SK-N-MC (cell line): ENCODE measurements at places on chromosomes 4 and X.
A peak's percentile ranks its signal among the peaks of the same experiment; 100 is the strongest.

GRCh38 chr4:19806865-19807264 is 444.8 kb upstream of the SLIT2 start:
- DNase-seq = no peak

DNA sequence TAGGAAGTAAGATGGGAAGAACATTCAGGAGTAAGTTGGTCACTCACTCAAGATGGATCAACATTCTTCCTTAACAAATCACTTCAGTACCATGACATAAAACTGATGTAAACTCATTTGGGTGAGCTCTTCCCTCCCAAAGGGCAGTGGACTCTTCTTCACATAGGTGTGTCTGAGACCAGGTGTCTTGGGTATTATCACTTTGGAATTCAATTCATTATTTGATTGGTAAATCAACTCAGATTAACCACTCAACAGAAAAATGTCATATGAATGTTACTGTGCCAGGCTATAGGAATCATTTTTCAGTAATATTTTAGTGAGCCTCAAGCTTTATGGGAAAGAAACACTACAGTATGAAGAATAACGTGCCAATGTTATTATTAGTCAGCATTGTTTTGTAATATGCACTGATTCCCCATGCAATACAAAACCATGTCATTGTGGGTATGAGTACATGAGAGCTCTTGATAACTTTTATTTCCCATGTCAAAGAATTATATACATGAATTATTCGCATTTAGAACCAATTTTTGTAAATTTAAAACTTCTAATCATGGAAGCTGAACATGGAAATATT is 58.6 kb upstream of the ETNPPL start:
- no peak for DNase-seq

GRCh38 chr4:19809989-19810388 is 441.7 kb upstream of the SLIT2 start:
- no peak for DNase-seq

DNA sequence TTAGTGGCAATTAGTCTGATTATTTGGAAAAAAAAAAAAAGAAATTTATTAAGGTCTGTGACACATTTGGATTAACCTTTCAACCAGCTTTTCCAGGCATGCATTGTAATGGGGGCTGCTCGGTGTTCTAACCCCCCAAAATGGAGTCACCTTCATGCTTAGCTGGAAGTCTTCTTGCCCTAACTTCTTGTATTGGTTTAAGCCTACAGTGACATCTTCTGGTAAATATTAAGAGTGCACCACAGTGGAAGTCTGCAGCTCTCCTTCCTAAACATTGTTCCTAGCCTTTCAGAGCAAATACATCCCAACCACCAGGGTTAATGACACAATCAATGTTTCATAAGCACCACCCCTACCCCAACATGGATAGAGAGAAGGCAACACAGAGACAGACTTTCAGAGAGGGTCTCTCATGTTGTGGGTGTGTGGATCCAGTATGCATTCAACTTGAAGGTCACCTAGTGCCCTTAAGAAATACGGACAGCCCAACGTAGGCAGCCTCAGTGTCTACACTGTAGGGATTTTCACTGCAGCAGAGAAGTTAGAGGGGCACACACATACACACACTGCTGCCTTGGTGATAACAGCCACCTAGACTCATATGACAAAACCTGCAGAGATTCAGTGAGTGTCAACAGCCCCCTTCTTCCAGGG is 142.9 kb upstream of the MBNL3 start:
- DNase-seq = no peak

DNA sequence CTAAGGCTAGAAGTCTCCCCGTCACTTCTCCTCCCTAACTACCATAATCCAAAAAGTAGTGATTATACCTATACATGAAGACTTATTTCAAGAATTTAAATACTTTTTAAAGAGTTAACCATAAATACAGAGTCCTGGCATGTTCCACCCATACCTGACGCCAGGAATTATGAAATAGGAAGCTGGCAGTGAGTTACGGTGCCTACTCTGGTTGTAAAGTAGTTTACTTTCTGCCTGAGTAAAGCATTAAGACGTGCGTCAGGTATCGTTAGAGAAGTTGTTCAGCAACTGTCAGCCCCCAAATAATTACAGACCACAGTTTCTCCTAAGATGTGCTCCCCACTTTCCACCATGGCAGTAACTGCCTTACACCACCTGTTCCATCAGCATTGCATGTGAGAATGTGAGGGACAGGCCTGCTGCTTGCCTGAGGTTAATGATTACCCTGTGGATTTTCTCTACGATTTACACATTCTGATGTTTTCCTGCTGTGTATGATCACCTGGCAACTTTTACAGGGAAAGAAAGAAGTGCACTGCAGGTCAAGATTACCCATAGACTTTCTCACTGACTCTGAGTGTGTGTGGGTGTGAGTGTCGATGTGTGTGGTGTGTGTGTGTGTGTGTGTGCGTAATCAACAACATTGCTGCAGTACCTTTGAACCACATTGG is 92.3 kb upstream of the SLC7A11 start:
- DNase-seq = no peak

DNA sequence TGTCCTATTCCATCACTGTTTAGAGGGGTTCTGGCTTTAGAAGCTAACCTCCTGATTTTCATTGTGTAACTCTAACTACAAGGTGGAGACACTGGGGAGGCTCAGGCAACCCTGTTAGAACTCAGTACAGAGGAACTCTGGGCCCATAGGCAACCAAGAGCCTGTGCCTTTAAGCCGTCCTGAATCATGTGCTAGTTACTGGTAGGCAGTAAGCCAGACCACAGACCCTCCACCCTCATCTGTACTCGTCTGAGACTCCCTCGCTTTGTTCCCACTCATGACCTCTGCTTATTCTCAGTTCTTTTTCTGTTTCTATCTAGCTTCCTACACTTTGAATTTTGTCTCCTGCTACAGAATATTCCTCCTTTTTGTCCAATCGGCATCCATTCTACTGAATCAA is 31.4 kb downstream of the TBC1D1 start:
- no peak for DNase-seq

GRCh38 chrX:40996886-40997530 is 88.2 kb upstream of the USP9X start:
- DNase-seq = peak; percentile 59

GRCh38 chrX:22246620-22247019 is 26.1 kb upstream of the CBLL2 start:
- DNase-seq = no peak

GRCh38 chr4:40662962-40663604 is 33.4 kb upstream of the RBM47 start:
- no peak for DNase-seq

DNA sequence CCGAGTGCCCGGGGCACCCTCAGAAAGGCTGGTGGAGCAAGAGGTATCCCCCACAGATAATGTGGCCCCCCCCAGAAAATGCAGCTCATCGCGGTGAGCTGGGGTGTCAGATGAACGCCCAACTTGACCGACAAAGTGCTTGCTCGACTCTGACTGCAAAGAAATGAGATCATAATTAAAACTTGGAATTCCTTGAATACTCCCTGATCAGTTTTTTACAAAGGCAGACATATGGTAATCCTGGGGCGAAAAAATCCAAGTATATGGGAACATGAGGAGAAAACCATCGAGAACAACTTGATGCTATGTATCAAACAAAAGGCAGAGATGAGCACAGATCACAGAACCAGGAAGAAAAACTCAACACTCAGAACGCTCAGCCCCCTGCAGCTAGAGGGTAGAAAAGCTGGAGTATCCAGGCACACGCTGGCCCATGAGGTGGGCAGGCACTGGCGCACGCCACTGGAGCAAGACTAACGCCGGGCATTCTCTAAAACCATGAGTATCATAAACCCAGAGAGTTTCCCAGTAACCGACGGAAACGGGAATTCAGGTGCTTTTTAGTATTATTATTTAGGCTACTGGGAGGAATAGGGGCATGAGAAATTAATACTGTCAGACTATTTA is 127.3 kb downstream of the AFAP1 start:
- DNase-seq = no peak

- DNase-seq = no peak
Observed at GRCh38 chr4:138399081-138399480, 156.9 kb upstream of the SLC7A11 start.

DNA sequence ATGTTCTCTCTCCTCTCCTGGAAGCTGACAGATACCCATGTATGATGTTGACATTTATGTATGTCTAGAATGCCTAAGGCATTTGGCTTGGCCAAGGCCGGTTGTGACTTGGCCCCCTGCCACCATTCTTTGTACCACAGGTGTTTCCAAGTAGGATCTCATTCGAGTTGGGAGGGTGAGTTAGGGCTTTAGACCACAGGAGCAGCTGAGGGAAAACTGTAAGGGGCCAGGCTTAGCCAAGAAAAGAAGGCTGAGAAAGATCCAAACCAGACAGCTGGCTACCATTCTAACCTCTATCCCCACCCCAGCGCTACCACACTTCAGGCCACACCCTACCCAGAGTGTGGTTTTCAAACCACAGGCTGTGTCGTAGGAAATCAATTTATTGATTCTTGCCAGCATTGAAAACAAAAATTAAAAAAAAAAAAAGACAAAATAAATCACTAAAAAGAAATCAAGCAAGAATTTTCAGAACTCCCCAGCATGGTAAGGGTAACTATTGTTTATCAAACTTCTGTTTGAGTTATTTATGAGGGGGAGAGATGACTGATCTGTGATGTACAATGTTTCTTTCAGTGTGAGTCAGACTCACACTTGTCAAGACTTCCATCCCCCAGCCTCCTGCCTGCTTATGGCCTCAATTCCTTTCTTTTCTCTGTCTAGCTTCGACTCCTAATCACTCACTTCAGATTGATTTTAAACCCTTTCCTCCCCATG is 9.9 kb downstream of the TMSB4X start:
- DNase-seq = no peak

DNA sequence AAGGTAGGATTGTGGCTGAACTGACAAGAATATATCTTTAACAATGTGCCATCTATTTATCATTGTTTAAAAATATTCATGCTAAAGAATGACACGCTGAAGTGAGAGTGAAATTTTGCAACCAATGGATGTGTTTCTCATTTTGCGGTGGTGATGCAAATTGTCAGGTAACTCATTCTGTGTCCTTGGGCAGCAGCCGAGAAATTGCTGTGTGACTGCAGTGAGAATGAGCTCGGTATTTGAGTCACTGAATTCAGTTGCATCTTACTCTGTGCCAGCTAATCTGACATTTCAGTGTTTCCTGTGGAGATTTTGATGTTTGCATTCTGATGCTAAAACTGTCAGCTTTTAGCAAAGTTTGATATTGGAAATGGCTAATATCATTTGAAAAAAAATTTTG is 28.1 kb downstream of the MCUB start:
- DNase-seq = no peak

DNA sequence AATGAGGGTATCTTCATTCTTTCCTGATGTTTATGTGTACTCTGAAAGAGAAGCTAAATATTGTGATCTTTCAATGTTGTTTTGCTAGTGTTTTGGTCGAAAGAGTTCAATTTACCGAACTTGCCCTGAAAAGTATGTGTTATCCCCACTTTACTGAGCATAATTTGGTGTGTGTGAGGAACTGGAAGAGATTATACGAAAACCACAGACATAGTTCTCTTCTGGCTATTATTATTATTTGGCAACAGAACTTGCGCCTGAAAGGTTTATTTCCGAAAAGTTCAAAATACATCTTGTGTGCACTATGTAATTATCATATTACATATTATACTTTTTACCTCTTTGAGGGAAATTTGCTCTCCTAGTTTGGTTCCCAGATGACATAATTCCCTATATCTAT is 232.5 kb upstream of the INTU start:
- DNase-seq = no peak
